ENCODE measurements at places on chromosomes 2 and 18.

GRCh38 chr2:213007290-213007838 lies 144.0 kb downstream of the IKZF2 start:
- DNase-seq: no peak

- DNase-seq: no peak
Measured at GRCh38 chr2:186806591-186806990, 42.4 kb downstream of the ZSWIM2 start.

DNA sequence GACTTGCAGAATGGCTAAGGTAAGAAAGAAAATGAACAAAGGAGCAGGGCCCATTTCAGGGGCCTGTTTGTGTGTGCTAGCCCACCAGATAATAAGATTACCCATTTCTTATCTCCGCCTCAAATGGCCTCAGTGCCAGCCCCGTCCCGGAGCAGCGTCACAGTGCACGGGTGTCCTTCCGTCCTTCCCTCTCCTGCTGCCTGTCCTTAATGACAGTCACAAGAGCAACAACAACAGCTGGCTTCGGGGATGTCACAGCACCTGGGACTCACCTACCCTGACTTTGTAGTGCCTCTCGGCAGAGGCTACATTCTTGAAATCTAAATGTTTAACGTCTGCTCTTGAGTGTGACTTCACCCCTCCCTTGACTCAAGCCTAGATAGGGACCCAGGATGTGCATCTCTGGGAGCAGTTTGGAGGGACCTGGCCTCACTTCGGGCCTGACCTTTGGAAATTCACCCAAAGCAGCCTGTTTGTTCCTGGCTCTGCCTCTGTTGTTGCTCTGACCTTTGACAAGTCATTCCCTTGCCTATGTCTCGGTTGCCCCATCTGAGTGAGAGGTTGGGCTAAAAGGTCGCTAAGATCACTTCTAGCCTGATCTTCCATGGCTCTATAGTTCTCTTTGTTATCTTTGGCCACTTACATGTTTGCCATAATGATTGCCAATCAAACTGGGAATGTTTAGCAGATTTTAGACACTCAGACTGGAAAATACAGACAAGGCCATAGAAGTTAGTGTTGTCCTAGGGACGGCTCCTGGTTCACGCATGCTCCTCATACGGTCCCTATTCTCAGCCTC lies 122.5 kb downstream of the KLHL29 start:
- no peak for DNase-seq

DNA sequence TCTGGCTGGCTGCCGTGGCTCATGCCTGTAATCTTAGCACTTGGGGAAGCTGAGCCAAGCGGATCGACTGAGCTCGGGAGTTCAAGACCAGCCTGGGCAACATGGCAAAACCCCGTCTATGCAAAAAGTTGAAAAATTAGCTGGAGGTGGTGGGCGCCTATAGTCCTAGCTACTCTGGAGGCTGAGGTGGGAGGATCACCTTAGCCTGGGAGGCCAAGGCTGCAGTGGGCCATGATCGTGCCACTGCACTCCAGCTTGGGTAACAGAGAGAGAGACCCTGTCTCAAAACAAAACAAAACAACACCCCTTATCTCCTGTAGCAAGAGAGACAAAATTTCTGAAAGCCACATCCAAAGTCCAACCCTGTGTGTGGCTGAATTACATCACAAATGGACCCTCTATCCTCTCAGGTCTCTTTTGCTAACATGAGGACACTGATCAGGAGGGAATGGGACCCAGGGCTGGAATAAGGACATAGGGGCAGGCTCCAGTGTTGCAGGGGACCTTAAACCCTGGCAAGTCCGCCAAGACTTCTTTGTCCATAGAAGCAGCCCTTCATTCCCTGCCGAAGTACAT lies 64.8 kb downstream of the PSMG2 start:
- no peak for DNase-seq

DNA sequence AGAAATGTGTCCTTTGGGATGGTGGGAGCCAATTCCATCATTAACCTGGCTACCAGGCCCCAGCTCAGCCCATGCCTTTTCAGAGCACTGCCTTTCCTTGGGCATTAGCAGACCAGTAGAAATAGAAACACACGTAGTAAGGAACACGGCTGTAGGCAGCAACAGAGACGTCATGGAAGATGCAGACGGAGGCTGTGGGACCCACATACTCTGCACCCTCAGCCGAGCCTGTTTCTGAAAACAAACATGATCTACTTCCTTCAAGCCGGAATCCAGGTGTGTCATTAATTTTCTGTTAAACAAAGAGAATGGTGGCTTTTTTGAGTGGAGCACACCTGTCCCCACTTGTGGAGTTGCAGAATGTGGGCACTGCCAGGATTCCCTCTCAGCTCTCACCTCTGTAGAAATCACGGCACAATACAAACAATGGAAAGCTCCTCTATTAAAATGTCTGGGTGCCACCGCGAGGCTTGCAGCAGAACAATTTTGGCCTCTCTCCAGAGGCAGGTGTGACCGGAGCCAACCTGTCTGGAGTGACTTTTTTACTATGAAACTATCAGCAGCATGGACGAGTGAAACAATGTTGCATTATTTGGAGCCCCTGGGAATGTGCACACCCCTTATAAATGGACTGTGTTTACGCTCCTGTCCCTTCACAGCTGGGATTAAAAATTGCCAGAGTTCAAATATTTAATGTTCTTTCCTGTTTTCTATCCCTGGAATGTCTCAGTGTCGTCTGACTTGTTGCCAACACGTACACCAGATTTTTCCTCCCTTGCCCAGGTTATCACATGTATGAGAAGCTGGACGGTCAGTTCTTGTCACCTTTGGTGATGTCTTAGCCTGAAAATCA lies 31.7 kb downstream of the SPP2 start:
- DNase-seq: no peak

DNA sequence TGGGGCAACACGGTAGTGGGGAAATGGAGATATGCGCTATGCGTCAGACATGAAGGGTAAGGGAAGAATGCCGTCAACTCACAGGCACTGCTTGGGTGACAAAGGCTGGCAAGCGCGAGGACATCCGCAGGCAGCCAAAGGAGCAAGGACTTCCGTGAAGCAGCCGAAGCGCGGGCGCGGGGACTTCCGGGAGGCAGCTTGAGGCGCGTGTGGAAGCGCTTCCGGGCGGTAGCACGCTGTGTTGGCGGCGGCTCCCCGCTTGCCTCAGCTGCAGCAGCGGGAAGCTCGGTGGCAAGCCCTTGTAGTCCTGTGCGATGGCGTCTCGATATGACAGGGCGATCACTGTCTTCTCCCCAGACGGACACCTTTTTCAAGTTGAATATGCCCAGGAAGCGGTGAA lies at the start of gene PSMA8:
PSMA8 (plus strand) TSS at position 218 of the 400 bp plus-strand sequence; CDS start at position 315, 97 bp downstream.
- no peak for DNase-seq

DNA sequence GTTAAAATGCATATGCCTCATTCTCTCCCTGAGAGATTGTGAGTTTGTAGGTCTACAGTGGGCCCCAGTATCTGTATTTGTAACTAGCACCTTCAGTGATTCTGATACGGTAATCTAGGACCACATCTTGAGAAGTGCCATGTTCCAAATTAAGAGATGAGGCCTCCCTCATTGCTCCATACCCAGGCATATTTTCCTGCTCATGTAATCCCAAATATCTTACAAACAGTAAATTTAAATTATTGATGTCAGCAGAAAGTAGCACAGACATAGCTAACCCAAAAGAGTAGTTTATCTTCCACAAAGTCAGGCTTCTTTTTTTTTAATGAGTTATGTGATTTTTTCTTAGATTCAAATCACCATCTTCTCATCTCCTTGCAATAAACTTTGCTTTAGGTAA lies 263.8 kb downstream of the SETBP1 start:
- DNase-seq: no peak

- no peak for DNase-seq
Measured at GRCh38 chr2:16747689-16748088, 82.1 kb upstream of the CYRIA start.

DNA sequence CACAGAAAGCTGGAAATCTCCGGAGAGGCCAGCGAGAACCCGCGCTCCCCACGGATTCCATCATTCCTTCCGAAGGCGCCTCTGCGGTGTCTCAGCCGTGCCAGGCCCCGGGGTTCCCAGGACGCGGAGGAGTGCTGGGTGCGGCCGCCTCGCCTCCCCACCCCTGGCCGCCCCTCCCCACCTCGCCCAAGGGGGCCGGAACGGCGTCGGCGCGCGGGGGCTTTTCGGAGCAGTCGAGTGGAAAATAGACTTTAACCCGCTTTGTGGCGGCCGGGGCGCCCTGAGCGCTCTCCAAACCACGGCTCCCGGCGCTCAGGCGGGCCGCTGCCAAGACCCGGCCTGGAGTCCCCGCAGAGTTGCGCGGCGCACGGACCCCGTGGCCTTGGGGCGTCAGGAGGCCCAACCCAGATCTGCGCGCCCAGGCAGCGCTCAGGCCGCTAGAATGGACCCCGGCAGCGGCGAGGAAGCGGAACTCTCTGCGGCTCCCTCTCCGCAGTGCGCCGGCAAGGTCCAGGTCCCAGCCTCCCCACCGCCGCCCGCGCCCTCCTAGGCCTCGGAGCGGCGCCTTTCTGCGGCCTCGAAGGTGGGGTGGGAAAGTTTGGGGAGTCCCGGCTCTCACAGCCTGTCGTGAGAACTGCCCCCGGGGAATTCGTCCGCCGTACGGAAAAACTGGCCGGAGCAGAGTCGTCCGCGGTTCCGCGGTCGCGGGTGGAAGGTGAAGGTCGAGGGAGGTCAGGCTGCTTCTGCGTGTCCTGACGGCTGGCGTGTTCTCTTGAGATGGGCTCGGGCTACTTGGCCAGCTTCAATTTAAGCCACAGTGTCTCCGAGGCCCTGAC lies 1.2 kb upstream of the EMX1 start:
- peak; percentile 68 for DNase-seq

DNA sequence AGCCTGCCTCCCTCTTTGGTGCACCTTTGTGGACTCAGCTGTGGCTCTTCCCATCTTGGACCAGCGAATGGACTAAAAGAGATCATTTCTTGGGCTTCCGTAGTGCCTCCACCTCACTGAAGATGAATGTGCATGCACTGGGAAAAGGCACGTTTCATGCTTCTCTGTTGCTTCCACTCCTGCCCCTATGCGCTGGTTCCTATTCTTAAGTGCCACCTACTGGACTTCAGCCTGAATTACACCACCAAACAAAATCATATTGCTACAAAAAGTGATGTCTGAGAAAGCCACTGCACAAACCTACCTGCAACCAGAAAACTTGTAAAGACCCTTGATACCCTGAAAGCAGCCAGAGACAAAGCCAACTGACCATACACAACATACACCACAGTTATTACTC lies 695.6 kb downstream of the TSN start:
- DNase-seq: peak; percentile 30

GRCh38 chr18:31040686-31041270 lies 1.8 kb downstream of the DSC3 start:
- no peak for DNase-seq

DNA sequence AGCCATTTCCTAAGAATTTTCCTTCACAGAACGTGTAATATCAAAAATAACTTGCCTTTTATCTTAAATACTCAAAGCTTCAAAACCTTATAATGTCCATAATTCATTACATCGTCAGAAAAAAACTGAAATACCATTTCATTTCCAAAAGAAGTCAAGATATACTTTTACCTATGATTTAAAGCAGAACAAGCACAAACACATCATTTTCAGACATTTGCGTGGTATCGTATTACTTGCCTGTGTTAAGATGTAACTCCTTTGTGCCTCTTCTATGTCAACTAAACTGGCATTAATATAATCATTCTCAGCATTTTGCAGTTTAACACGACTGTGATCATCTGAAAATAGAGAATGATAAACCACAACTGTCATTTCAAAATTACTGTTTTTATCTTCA lies 47.5 kb downstream of the PTPN2 start:
- no peak for DNase-seq

DNA sequence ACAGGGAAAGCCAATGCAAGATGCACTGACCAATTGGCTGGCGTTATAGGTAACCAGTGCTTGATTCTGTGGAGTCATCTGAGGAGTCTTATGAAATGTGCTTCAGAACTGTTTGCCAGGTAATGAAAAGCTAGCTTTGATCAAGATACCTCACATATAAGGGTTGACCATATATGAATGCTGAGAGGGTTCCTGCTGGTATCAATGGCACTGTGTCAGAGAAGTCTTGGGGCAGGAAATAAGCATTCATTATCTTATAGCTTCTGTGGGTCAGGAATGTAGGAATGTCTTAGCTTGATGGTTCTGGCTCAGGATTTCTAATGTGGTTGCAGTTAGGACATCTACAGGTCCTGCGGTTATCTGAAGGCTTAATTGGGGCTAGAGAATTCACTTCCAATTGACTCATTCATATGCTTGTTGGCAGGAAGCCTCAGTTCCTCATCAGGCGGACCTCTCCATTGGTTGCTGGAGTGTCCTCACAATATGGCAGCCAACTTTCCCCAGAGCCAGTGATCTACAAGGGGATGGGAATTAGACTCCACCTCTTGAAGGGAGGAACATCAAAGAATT lies 22.1 kb upstream of the TCF7L1 start:
- DNase-seq: no peak

DNA sequence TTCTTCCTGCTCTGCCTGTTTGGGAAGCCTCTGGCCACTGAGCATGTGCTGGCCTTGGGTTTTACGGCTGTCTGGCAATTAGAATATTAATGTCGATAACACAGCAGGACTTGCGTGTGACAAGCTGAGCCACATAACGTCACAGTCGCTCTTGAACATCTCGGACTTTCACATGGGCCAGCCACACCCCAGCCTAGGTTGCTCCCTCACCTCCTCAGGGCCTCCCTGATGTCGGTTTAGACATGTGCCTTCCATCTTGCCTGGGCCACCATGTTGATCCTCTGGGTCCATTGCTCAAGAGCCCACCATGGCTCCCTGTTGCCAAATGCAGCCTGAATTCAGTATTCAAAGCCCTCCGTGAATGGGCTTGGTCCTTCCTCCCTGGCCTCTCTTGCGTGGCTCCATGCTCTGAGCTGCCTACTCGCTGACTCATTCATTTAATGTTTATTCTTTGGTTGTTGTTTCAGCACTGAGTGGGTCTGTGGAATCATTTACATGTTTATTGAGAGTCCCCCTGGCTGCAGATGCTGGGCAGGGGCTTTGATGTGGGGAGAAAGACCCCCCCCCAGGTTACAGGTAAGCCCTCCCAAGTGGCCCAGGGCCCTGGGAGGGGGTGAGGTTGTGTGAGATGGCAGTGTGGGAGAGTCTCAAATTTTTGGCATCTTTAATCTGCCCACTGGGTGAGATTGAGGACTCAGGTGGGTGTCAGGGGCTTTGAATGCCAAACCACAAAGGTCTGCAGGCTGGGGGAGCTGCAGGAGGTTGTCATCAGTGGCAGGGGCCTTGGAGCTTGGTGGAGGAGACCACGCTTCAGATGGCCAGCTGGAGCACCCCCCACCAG lies 62.0 kb downstream of the ODC1 start:
- peak; percentile 70 for DNase-seq

All from A549 (cell line).